Central memory CD8-positive, alpha-beta T cell (primary cell): ENCODE measurements at places on chromosomes 4 and X.

DNA sequence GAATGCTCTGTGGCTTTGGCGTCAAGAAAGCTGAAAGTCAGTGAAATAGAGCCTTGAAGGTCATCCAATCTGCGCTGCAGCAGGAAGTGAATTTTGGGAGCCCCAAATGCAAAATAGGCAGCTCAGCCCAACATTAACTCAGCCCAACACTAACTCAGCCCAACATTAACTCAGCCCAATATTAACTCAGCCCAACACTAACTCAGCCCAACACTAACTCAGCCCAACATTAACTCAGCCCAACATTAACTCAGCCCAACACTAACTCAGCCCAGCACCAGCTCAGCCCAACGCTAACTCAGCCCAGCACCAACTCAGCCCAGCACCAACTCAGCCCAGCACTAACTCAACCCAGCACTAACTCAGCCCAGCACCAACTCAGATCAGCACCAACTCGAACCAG, 71.5 kb downstream of the SORBS2 start:
- DNase-seq = no peak

- no peak for DNase-seq
Measured at GRCh38 chr4:95386410-95386809, 162.4 kb downstream of the UNC5C start.

DNA sequence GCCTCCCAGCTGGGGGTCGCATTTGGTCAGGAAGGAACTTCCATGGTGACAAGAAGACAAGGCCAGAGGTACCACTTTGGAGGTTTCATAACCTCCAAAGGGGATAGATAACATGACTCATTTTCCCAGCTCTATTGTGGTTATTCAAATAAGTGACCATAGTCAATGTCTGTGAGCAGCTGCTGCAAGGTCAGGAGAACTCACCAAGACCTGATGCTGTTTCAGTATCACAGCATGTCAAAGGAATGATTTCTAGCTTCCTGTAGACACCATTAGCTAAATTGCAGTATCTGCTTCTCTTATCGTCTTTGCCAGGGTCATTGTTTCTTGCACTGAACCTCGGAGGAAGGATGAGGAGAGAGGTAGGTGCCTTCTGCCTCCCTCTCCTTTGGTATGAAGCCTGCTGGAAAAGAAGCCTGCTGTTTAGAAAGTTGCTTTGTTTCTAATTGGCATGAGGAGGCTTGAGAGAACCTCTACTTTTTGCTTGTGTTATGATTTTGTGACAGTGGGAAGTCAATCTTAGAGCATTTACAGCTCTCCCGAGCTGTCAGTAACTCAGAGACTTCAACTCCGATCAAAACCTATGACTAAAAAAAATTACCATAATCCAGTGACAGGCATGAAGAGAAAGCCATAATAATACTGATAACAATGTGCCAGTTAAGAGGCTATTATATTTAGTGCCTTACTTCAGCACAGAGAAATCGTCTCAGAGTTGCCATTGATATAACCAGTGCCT, 38.0 kb upstream of the GATB start:
- DNase-seq = no peak

DNA sequence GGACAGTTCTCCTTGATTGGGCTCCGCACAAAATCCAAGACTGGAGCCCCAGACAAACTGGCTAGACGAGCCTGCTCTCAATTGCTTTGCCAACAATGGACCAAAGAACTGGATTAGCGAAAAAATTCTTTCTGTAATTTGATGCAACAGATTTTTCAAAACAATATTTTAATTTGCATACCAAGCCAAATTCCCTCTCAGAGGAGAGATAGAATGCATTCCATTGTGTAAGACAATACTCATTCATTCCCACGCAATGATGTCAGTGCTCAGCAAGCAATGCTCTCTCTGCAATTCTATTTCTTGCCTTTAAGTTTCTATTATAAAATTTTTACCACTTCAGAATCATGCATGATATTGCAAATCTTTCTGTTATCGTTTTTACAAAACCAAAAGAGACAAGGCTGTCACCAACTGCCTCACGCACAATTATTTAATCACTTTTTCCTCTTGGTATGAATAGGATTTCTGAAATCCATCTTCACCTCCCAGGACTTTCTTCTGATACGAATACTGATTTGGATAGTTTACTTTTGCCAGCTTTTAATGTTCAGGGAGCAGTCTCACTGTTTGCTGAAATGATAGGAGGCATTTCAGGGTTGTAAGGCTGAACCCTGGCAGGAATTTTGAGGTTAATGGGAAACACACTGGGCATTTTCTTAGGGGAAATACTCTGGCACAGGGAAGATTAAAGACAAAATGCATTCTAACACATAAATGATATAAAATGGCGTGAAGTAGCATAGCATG, 46.1 kb upstream of the HCCS start:
- no peak for DNase-seq

DNA sequence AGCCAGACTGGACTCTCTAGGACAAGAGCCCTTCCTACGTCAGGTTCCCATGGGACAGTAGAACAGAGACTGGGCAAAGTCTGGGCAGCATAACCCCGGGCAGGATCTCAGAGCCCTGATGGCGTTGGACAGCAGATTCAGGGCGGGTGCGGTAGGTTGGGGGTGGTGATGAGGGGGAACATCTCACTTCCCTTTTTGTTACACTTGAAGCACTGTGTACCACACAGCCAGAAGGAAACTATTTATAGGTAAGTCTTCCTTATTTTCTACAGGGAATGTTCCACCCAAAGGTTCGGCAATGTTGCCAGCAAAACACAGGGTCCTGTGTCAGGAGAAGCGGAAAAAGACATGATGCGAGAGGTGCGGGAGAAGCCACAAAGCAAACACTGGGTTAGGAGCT, 54.3 kb downstream of the TSC22D3 start:
- no peak for DNase-seq

DNA sequence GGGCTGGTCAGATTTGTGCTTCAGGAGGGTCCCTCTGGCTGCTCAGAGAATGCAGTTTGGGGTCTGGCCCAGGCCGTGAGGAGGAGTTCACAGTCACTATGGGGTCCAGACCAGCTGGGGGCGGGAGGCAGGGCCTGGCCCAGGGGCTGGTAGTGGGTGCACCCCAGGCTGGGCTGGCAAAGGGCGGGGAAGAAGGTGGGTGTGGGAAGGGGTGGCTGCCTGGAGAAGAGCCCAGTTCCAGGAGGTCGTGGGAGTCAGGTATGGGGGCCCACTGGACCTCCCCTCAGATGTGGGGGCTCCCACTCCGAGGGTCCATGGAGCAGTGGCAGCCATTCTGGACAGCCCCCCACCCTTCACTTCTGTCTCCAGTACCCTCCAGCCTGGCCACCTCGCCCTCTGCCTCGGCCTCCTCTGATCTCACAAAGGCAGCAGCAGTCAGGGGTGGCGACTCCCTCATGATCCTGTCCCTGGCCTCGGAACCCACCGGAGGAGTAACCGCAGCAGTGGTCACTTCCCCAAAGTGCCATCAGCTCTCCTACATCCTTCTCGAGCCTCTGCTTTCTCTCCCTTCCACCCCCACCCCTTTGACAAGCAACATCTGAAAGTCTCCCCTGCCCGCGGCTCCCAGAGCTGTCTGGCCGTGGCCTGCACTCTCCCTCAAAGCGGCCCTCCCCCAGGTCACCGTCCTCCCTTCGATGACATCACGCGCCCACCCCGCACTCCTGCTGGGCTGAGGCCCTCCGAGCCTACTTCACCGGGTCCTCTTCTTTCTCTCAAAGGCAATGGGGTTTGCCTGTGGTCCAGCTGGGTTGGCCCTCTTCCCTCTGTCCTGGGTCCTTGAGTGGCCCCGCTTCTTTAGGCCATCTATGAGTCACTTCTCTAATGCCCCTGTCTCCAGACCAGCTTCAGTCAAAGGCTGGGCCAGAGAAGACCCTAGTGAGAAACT, 1.7 kb upstream of the SLC6A8 start:
- no peak for DNase-seq

DNA sequence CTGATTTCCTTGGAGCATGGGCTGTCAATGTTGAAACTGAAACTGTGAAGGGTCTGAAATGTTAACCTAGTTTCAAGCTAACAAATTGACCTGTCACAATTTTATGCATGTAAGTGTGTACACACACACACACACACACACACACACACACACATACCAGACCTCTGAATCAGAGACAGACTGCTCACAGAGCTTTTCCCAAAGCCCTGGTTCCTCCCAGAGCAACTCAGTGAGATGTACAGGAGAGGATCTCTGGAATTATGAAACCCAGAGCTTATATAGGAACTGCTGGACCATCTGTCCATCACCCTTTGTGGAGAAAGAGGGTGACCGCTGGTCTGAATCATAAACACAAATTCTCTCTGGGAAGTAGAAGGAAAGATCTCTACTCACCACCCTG, 228.1 kb upstream of the PRPS2 start:
- no peak for DNase-seq

GRCh38 chrX:149097786-149098185, 407.3 kb downstream of the IDS start:
- DNase-seq = no peak

GRCh38 chr4:101864660-101865059, 74.1 kb downstream of the BANK1 start:
- no peak for DNase-seq

DNA sequence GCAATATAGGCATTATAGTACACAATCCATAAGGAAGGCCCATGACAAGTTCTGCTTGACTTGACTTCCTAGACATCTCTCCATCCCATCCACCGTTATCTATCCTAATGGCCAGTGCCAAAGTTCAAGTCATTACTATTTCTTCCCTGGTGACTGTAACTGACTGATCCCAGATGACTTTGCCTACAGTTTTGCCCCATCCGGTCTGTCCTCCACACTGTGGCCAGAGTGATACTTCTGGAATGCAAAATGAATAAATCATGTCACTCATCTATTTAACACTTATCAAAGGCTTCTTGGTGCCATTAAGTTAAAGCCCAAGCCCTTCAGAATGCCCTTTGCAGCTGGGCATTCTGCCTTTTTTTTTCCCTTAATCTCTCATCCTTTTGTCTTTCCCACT, 130.8 kb downstream of the PPARGC1A start:
- no peak for DNase-seq

GRCh38 chr4:27046851-27047250, 186.2 kb downstream of the STIM2 start:
- no peak for DNase-seq

GRCh38 chr4:26826721-26827120, 33.9 kb upstream of the STIM2 start:
- DNase-seq = no peak

- DNase-seq = no peak
Measured at GRCh38 chrX:125093852-125094251, 225.8 kb upstream of the TEX13C start.

- no peak for DNase-seq
Measured at GRCh38 chrX:68403038-68403437, 30.3 kb downstream of the OPHN1 start.

DNA sequence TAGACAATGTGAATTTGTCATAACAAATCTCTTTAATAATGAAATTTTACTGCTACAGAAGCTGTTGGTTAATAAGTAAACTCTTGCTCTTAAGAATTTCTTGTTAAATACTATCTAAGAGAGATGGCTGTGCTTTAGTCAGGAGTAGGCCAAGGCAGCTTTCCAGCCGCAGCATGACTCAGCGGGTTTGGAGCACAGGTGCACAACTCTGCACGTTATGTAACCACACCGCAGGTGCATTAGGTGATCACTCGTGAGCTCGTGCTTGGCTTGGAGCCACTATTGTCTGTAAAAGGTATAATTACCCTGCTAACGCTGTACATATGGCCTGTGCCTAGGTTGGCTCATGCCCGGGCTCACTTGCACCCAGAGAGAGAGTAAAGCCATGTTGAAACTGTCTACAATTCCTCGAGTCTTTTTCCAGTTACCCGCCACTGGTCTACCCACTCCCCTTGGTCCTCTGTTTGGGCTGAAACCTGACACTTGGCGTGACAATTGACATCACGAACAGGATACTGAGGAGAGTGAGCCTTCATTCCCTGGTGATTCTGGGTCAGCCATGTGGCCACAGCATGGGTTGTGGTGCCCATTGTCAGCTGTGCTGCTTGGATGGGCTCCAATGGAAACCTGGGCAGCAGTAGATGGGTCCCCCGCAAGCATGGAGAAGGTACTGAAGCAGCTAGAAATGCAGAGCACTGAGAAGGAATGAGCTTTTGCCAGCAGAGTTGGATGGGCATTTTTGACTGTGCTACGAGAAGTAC, 18.4 kb upstream of the ANAPC4 start:
- DNase-seq = no peak

GRCh38 chrX:15349046-15349445, 13.7 kb upstream of the PIGA start:
- no peak for DNase-seq

DNA sequence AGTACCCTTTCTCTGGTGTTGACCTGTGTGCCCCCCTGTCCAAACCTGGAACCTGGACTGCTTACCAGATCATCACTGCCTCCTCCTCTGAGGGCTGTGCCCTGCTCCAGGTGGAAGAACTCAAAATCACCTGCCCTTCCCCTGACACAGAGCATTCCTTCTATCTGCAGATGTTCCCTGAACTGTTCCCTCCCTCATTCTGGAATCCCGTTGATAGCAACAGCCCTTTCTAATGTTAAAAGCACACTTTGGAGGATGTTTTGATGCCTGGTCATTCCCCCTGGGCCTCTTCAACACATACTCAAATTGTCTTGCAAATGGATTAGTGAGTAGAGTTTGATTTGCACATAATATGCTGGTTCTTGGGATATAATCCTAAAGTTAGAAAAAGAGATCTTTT, 225.8 kb downstream of the FGF13 start:
- no peak for DNase-seq

GRCh38 chr4:168642591-168642990, 145.7 kb downstream of the PALLD start:
- DNase-seq = no peak

DNA sequence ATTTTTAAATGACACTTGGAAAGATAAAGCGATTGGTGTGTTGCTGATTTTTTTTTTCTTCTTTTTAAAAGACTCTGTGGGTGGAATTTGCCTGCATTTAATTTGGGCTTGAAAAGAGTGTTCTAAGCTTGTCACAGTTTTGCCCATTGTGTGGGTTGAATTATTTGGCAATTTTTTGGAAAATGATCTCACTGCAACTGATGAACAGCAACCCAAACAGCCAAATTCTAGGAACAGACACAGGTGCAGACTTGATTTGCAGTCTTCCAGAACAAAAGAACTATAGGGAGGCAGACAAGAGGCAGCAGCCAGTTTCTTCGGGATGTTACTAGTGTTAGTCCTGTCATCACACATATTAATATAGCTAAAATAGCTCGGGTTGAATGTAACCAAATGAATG, 40.5 kb downstream of the CASP6 start:
- DNase-seq = no peak

GRCh38 chr4:11799196-11799595, 370.5 kb upstream of the HS3ST1 start:
- no peak for DNase-seq

GRCh38 chr4:40486534-40486933, 143.1 kb downstream of the RBM47 start:
- no peak for DNase-seq

GRCh38 chrX:132088864-132089263, 39.0 kb downstream of the FRMD7 start:
- DNase-seq = no peak

DNA sequence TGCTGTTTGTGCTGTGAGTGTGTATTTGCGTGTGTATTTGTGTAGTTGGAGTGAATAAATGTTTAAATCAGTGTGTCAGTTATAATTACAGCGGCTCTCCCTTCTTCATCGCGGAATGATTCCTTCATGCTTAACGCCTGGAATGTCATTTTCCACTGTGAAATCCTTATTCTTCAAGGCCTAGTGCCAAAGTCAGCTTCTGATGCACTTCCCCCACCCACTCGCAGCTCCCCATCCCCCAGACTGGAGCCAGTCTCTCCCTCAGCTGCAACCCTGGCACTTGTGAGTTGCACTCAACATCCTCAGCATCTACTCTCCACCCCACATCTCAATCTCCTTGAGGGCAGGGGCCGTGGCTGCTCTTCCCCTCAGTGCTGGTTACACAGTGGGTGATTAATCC, 583.0 kb downstream of the BCOR start:
- DNase-seq = no peak
